NCI-H187 treated with DMSO at 0.1 percent for 48 hours (cell line): ENCODE measurements at places on chromosomes 3 and 15.

DNA sequence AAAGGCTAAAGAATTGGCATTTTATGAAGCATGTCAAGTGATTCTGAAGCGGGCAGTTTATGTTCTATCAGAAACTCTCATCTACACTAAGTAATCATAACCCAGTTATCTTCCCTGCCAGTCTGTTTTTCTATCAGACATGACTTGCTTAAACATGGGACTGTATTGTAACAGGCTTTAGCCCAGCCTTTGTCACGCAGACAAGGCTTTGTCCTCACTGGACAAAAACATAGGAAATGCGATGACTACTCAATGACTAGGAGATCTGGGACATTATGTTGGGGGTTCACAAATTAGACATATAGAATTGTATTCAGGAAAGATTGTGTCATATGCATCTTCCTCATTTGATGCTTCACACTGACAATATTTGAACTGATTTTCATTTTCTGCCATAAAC is 115.5 kb downstream of the GADL1 start:
- DNase-seq = no peak

- DNase-seq = no peak
Measured at GRCh38 chr15:78108300-78109084, 16.1 kb downstream of the SH2D7 start.

GRCh38 chr3:195870937-195871336 is 37.4 kb downstream of the TNK2 start:
- no peak for DNase-seq

DNA sequence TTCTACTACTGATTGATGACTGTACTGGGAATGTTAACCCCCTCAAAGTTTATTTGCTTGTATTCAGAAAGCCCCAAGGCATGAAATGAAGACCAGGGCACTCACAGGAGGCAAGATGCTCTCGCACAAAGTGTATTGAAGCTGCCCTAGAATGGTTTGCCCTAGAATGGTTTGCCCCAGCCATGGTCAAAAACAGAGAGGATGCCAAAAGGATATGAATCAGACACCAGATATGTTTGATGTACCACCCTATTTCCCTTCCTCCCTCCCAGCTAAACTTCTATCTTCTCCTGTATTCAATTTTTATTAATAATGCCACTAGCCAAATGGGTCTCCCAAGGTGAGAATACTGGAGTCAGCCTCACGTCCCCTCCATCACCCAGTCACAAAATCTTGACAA is 101.3 kb downstream of the TMCO5A start:
- no peak for DNase-seq

DNA sequence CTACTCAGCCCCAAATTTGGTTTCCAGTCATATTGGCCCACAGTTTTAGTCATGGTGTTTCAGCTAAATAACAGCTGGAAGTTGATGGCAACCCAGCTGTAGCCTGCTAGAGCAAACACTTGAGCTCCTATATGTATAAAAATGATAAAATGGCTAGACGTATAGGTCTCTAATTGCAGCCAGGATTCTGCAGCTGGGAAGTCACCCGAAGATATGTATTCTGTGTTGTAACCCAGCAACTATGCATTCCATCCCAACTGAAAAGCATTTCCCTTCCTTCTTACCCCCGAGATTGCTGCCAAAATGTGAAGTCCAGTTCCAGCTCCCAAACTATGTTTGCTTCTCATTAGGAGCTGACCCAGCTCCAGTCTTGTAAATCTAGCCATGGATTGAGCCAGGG is 408.4 kb downstream of the AGBL1 start:
- DNase-seq = no peak

GRCh38 chr15:78080088-78080460 is 2.6 kb upstream of the TBC1D2B start:
- no peak for DNase-seq

DNA sequence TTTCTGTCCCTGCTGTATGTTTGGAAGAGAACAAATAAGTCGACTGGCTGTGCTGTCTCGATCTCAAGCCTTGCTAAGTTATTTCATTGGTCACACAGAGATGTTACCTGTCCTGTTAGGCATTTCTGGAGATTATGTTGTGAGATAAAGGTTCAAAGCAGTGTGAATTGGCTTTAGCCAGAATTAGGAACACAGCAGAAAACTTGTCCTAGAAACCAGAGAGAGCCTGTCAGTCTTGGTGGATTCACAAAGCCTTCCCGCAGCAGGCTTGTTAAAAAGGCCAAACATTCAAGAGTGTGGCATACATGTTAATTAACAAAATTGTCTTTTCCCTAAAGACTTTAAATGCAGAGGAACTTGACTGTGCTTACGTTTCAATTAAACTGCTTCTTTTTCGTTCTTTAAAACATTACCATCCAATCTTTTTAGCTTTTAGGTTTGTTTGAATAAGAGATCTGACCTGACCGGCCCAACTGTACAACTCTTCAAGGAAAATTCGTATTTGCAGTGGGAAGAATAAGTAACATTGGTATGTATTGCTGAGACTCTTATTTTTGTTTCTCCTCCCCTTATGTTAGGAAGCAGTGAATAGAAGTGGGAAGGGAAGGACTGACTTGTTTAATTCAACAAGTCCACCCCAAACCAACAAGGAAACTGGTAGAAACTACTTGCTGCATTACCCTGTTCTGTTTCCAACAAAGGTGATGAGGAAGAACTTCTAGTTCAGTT is 25.2 kb downstream of the ABHD2 start:
- no peak for DNase-seq

- DNase-seq = no peak
Measured at GRCh38 chr3:18100121-18100520, 325.0 kb downstream of the SATB1 start.

DNA sequence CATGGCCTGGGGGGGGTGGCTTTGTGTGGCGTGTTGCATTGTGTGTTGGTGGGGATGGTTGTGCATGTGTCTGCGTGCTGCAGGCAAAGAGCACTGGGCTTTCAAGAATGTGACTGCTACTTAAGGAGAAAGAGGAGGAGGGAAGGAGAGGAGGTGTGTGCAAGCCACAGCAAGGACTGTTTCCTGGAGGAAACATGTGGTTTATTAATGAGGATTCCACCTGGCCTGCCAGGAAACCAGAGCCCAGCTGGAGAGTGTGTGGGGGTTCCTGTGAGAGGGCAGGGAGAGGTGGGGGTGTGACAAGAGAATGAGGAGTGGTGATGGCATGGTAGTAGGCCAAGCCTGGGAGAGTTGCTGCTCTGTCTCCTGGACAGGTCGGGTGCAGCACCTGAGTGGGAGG is 258.1 kb upstream of the ROPN1 start:
- no peak for DNase-seq

- DNase-seq = no peak
Measured at GRCh38 chr15:45262906-45263461, 10.9 kb downstream of the SLC28A2 start.

DNA sequence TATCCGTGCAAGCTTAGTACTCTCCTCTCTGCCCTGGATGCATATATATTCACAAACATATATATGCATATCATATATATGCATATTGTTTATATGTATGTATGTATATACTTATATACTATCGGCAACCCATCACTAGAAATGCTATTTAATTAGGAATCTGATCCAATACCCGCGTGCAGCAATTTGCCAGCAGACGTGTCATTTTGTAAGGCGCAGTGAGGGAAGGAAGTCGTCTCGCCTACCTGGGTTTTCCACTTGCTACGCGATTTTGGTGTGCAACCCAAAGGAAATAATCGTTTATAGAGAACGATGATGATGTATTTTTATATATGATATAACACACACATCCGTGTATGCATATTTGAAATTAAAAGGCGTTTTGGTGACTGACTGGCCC is 5.6 kb upstream of the FEZF2 start:
- no peak for DNase-seq

GRCh38 chr3:168473334-168473890 is 377.7 kb upstream of the GOLIM4 start:
- DNase-seq = no peak

GRCh38 chr3:26406636-26407035 is 215.9 kb upstream of the LRRC3B start:
- DNase-seq = no peak

DNA sequence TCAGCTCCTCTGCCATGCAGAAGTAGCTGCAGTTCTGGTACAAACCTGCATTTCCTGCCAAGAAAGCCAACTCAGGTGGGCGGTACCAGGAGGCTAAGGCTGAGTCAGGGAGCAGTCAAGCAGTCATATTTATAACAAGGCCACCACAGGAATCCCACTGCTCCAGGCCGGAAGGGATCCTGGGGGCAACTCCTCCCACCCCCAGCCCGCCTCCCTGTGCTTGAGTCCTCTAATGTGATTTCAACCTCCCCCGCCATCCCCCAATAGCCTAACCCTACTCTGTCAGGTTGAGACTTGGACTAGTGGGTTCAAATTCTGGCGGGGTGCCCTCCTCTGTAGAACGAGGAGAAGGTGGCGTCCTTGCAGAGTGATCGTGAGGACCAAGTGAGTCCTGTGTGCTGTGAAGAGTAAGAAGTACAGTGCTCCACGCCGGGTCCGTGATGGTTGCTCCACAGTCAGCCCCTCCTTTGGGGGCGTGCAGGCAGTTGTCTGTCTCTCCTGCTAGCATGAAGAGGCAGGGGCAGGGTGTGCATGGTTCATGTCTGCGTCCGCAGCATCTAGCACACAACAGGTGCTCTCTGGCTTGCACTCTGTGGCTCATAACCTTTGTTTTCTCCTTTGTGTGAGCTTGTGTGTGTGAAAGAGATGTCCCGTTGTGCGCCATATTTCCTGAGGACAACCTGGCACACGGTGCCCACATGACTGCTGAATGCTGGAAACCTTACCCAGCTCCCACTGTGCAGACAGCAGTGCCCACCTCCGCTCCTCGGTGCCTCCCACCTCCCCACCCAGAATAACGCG is 78.3 kb downstream of the SMAD6 start:
- no peak for DNase-seq

DNA sequence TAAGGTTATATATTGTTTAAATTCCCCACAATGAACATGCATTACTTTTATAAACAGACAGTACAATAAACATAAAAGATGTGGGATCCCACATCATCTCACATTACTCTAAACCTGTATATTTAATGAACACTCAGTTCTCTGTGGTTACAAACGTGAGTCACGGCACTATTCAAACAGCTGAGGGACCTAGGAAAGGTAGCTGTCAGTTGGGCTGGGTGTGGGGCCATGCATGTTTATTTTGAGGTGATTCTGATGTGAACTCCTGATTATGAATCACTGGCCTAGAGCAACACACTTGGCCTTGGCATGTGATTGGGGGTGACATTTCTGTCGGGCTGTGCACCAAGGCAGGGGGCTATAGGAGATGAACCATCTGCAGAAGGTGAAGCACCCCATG is 147.6 kb upstream of the HACD2 start:
- DNase-seq = no peak

GRCh38 chr3:115832265-115832664 is 209.0 kb downstream of the GAP43 start:
- DNase-seq = no peak

GRCh38 chr3:25957026-25957425 is 167.1 kb downstream of the OXSM start:
- no peak for DNase-seq

- DNase-seq = no peak
Measured at GRCh38 chr3:127535106-127535785, 55.3 kb downstream of the TPRA1 start.

DNA sequence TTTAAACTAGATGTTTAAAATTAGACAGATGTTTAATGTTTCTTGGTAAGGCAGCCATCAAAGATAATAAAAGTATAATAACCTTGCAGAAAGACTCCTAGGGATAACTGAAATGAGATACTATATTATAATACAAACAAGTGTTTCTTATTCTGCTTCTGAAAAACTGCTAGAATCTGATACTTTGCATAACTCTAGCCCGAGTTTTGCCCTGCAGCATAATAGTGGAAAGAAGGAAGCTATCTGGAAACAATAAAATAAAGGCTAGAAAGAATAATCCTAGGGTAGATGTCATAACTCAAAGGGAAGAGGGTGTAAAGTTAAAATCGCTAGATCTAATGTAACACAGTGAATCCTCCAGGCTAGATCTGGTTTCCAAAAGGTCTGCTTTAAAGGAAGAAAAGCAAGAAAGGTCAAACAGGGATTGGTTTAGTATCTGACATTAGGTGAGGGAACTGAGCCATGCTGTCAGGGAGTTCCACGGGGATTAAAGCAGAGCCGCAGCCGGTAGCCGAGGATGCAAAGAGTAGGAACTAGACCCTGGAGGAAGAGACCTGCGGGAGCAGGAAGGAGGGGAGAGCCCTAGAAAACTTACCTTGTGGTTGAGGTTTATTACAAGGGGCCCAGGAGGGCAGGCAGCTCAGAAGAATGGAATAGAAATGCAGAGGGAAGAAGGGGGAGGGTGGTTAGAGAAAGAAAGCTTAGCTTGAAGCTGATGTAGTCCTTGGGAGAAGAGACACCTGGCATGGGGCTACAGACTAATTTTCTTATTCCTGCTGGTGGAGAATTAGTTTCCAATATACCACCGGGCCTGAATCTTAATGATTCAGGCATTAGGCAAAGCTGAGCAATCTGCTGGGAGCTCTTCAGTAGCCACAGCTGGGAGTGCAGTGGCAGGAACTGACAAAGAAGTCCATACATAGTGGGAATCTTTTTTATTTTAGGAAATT is 46.1 kb upstream of the TUSC7 start:
- no peak for DNase-seq

DNA sequence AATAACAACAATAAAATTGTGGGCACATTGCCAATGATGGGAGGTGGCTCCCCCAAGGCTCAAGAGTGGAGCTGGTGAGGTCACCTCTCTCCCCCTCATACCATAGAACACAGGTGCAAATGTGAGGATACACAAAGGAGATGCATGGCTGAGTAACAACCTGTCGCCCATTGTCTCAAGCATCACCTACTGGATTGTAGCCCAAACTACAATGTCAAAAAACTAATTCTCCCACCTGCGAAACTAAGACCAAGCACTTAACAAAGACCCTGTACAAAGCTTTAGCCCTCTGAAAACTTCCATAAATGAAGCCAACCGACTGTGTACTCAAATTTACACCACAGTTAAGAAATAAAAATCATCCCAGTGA is 50.4 kb upstream of the IGSF11 start:
- DNase-seq = no peak

- DNase-seq = no peak
Measured at GRCh38 chr3:160779040-160779439, 23.0 kb downstream of the PPM1L start.

- DNase-seq = no peak
Measured at GRCh38 chr15:45921376-45921775, 286.5 kb downstream of the SQOR start.

DNA sequence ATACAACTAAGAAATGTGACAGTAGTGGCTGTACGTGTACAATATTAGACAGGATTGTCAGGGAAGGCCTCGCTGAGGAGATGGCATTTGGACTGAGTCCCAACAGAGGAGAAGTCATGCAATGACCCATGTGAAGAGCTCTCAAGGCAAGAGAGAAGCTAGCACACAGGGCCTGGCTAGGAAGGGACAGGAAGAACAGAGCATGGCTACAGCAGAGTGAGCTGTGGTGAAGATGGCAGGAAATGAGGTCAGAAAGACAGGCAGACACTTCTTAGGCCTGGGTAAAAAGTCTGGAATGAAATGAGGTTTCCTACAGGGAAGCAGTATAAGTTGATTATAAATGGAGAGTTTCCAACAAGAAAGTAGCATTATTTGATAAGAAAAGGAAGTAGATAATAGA is 33.2 kb upstream of the LEKR1 start:
- no peak for DNase-seq
